ENCODE measurements at places on chromosomes 16 and 17. TPM values are rescaled to one million over a fixed set of nuclear protein-coding genes. Genes with fewer than 3 reads are reported as not detected.

The TUBB3 gene
- total RNA-seq: 41.4 TPM

The SPIRE2 gene
- 6.5 TPM for total RNA-seq

DNA sequence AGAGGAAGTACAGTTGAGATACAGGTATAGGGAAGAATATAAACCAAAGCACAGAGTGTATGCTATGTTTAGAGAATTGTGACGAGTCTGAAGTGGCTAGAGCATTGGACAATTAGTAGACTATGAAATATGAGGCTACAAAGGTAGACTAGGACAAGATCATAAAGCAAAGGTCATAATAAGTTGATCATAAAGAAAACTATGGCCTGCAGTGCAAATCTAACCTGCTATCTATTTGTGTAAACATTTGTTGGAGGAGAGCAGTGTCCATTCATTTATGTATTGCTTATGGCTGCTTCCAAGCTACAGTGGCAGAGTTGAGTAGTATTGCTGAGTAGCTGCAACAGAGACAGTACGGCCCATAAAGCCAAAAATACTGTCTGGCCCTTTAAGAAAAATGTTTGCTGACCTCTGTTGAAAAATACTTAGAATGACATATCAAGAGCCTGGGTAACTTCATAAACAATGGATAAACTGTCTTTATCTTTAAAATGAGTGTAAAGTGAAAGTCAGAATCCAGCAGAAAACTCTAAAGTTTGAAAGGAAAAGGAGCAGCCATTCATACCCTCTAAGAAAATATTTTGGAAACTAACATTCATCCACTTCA lies 14.5 kb upstream of the OR1E2 start:
- H3K36me3 ChIP-seq: no peaks in the 10 kb centered on the region
- H3K27me3 ChIP-seq: no peaks in the 10 kb centered on the region
- no peak overlapping the region for H3K27ac ChIP-seq
- no peak for DNase-seq
- H3K4me3 ChIP-seq: no peak overlapping the region

DNA sequence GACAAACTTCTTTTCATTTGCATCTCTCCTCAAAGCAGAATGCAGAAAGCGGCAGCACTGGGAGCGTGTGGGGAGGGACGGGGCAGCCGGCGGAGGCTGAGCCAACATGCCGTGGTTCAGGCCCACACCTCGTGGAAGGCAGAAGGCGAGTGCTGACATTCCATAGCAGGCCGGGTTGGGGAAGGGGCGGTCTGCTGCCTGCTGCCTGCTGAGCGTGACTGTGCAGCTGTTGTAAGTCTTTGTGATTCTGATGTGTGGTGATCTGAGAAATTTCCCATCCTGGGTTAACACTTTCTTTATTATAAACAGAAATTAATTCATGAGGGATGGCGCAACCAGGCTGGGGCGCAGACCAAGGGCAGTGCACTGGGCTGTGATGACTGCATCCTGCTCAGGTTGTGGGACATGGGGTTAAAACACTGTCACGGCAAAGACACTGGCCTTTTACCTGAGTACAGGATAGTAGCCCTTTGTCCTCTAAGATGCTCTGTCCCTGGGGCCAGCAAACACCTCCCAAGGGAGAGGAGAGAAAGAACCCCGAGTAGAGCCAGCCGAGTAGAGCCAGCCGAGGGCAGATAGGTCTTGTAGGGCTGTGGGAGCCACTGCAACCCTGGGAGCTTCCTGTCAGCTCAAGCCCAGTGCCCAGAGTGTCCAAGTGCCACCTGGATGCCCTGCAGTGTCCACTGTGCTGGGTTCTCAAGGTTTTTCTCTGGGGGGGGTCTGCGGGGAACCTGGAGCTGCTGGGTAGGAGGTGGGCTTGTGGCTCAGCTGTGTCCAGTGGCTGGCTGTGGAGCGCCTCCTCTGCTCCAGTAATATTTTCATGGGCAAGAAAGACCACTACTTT lies 8.8 kb upstream of the DNASE1 start:
- DNase-seq: peak; percentile 83
- no peaks in the 10 kb centered on the region for H3K36me3 ChIP-seq
- H3K4me3 ChIP-seq: peak overlapping the region; percentile 23
- peaks cover 23% of the 10 kb centered on the region for H3K4me1 ChIP-seq
- H3K27ac ChIP-seq: peak overlapping the region; percentile 91
- no peaks in the 10 kb centered on the region for H3K27me3 ChIP-seq

GRCh38 chr16:51449441-51449840 lies 298.4 kb upstream of the SALL1 start:
- H3K36me3 ChIP-seq: no peaks in the 10 kb centered on the region
- DNase-seq: peak; percentile 85
- H3K4me1 ChIP-seq: peaks cover 27% of the 10 kb centered on the region

- no peak overlapping the region for H3K4me3 ChIP-seq
- H3K27me3 ChIP-seq: no peaks in the 10 kb centered on the region
- no peaks in the 10 kb centered on the region for H3K36me3 ChIP-seq
Measured at GRCh38 chr17:44267165-44267455, 825 bp downstream of the SLC4A1 start.

- H3K4me3 ChIP-seq: no peak overlapping the region
- no peaks in the 10 kb centered on the region for H3K36me3 ChIP-seq
- DNase-seq: peak; percentile 34
- H3K27ac ChIP-seq: no peak overlapping the region
- no peaks in the 10 kb centered on the region for H3K4me1 ChIP-seq
Measured at GRCh38 chr16:2296661-2297505, 29.0 kb upstream of the RNPS1 start.

- no peak overlapping the region for H3K4me3 ChIP-seq
- no peaks in the 10 kb centered on the region for H3K4me1 ChIP-seq
- no peaks in the 10 kb centered on the region for H3K27me3 ChIP-seq
- no peak for DNase-seq
- no peak overlapping the region for H3K27ac ChIP-seq
Measured at GRCh38 chr17:41629826-41630670, 5.7 kb upstream of the KRT17 start.

The LRRC75A gene
- total RNA-seq: 7.2 TPM

- DNase-seq: no peak
- H3K36me3 ChIP-seq: no peaks in the 10 kb centered on the region
- peaks cover 16% of the 10 kb centered on the region for H3K4me1 ChIP-seq
- no peak overlapping the region for H3K27ac ChIP-seq
- H3K27me3 ChIP-seq: peaks cover 76% of the 10 kb centered on the region
Measured at GRCh38 chr17:36643086-36643685, 41.8 kb downstream of the MRM1 start.

- no peaks in the 10 kb centered on the region for H3K4me1 ChIP-seq
- H3K4me3 ChIP-seq: no peak overlapping the region
- no peaks in the 10 kb centered on the region for H3K36me3 ChIP-seq
- no peaks in the 10 kb centered on the region for H3K27me3 ChIP-seq
- no peak overlapping the region for H3K27ac ChIP-seq
Measured at GRCh38 chr17:42853004-42853403, 2.0 kb downstream of the AOC3 start.

- no peaks in the 10 kb centered on the region for H3K4me1 ChIP-seq
- H3K4me3 ChIP-seq: no peak overlapping the region
- H3K27me3 ChIP-seq: no peaks in the 10 kb centered on the region
- no peak overlapping the region for H3K27ac ChIP-seq
- no peaks in the 10 kb centered on the region for H3K36me3 ChIP-seq
Measured at GRCh38 chr16:8852534-8852933, 16.3 kb downstream of the CARHSP1 start.

The ATXN2L gene
- total RNA-seq: 21.4 TPM

The KRT23 gene
- total RNA-seq: 0.60 TPM

- H3K4me3 ChIP-seq: no peak overlapping the region
- no peaks in the 10 kb centered on the region for H3K27me3 ChIP-seq
- DNase-seq: no peak
- H3K27ac ChIP-seq: no peak overlapping the region
Measured at GRCh38 chr17:34974179-34974578, 6.1 kb upstream of the LIG3 start.

- no peak overlapping the region for H3K27ac ChIP-seq
- H3K27me3 ChIP-seq: peaks cover 31% of the 10 kb centered on the region
- DNase-seq: no peak
- peaks cover 11% of the 10 kb centered on the region for H3K4me1 ChIP-seq
- no peak overlapping the region for H3K4me3 ChIP-seq
Measured at GRCh38 chr17:21467739-21468490, 91.8 kb downstream of the KCNJ12 start.

DNA sequence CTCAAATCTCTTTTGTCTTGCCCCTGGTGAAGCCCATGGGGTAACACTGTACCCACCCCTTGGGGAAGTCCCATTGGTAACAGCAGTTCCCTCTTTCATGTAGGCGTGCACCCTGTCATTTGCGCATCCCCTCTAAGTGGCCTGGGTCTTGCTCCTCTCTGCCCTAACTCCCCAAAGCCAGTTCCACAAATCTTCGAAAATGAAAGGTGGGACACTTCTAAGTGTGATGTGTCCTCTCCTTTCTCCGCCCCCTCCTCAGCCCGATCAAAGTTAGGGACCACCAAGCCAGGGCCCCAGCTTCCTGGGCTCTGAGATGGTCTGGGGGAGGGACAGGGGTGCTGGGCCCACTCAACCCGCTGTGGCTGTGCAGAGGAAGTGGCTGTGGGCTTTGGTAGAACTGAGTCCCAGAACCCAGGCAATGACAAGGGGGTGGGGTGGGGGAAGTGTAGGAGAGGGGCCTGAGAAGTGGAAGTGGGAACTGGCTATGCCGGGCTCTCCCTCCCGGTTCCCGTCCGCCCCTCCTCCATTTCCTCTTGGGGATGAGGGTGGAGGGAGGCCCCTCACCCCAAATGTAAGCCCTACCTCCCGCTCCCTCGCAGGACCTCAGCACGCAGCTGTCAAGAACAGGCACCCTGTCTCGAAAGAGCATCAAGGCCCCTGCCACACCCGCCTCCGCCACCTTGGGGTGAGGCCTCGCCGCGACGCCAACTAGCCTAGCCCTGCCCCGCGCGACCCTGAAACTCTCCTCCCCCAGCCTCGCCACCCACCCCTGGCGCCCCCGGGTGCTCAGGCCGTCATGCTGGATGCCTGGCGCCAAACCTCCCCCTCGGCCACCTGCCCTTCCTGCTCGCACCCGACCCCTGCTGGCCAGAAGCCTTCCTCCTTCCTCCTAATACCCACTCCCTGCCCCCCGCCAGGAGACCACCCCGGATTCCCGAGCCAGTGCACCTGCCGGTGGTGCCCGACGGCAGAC lies 8.7 kb downstream of the ABI3 start:
- no peak for DNase-seq
- H3K27ac ChIP-seq: no peak overlapping the region
- no peak overlapping the region for H3K4me3 ChIP-seq

The WSCD1 gene
- 41.3 TPM for total RNA-seq

The NPIPB6 gene
- 1.3 TPM for total RNA-seq

The TPPP3 gene
- total RNA-seq: not detected

DNA sequence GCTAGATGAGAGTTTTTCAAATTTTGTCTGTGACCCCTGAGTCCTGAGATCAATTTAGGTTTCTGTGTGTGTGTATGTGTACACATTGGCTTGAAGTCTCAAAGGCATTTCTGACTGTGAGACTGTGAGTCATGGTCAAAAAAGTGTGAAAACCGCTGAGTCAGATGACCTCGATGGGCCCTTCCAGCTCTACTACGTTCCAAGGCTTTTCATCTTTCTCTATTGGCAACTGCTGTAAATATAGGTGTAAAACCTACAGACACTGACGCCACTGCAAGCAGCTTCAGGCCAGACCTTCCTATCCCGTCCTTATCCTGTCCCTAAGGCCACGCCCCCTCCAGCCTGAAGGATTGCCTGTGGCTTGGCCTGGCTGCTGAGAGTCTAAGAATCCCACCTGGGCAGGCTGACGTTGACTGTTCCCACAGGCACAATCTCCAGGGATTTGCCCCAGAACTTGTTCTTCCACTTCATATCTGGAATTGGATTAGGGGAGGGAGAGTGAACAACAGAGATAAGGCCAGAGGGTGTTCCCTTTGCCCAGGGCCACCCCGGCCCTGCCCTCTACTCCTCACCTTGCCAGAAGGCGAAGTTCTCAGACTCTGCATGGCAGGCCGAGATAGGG lies 11.3 kb downstream of the OSBPL7 start:
- no peak overlapping the region for H3K4me3 ChIP-seq
- no peak overlapping the region for H3K27ac ChIP-seq
- no peaks in the 10 kb centered on the region for H3K36me3 ChIP-seq
- H3K4me1 ChIP-seq: no peaks in the 10 kb centered on the region

The ABCC3 gene
- total RNA-seq: not detected

The RND2 gene
- total RNA-seq: 46.0 TPM

The TEKT1 gene
- total RNA-seq: not detected

DNA sequence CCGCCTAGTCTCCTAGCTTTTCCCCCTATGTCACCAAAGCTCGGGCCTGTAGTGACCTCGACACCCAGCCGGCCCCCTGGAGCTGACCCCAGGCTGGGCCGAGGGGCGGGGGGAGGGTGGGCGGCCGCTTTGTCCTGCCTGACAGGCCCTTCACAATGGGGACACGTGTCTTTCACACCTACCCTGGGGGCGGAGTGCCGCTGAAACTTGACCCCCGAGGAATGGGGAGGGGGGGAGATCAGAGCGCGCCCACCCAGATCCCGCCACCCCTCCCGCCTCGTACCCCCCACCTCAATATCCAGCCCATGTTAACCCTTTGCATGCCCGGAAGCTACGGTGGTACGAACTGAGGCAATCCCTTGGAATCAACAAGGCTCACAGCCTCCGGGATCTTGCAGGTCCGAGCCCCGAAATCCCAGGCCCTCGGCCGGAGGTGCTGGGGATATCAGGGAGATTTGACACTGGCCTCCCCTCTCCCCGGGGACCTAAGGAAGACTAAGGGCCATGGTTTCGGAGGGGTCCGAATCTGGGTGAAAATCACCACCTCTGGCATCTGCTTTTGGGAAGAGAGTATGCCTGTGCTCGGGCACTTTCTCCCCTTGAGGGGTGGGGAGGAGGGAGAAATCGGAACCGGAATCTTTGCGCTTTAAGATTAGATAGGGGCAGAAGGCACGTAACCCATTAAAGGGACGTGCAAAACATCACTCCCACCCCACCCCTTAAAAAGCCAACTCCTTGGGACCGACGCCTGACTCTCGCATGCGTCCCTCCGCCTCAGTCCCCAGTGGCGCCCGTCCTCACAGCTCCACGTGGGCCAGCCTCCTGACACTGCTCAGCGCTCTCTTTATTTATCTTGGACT lies 2.6 kb downstream of the NOG start:
- peak; percentile 59 for DNase-seq
- H3K27ac ChIP-seq: no peak overlapping the region
- peaks cover 30% of the 10 kb centered on the region for H3K4me1 ChIP-seq
- peaks cover 79% of the 10 kb centered on the region for H3K27me3 ChIP-seq
- H3K4me3 ChIP-seq: peak overlapping the region; percentile 63

The CCL15 gene
- total RNA-seq: not detected

DNA sequence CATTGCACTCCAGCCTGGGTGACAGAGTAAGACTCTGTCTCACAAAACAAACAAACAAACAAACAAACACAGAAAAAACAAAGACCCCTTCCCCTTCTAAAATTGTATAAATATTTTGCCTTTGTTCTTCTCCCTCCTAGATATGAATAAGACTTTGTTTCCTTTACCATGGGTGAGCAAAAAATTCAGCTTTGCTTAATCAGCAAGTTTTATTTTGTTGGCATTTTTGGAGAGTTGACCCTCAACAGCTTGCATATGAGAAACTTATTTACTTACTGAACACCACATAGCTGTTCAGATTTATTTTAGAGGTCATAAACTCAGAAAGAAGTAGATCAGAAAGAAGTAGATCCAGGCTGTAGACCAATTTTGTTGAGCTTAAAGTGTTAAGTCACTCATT lies 395.2 kb upstream of the TOM1L1 start:
- H3K4me3 ChIP-seq: no peak overlapping the region
- H3K27me3 ChIP-seq: no peaks in the 10 kb centered on the region
- H3K4me1 ChIP-seq: peaks cover 17% of the 10 kb centered on the region
- no peaks in the 10 kb centered on the region for H3K36me3 ChIP-seq

- H3K4me1 ChIP-seq: peaks cover 12% of the 10 kb centered on the region
- DNase-seq: no peak
- H3K27me3 ChIP-seq: no peaks in the 10 kb centered on the region
- H3K4me3 ChIP-seq: no peak overlapping the region
Measured at GRCh38 chr16:78425891-78426510, 326.5 kb downstream of the WWOX start.

Data from neural progenitor cell (in vitro differentiated cells).